ENCODE measurements at places on chromosomes 12 and 14.
A peak's percentile ranks its signal among the peaks of the same experiment; 100 is the strongest.

DNA sequence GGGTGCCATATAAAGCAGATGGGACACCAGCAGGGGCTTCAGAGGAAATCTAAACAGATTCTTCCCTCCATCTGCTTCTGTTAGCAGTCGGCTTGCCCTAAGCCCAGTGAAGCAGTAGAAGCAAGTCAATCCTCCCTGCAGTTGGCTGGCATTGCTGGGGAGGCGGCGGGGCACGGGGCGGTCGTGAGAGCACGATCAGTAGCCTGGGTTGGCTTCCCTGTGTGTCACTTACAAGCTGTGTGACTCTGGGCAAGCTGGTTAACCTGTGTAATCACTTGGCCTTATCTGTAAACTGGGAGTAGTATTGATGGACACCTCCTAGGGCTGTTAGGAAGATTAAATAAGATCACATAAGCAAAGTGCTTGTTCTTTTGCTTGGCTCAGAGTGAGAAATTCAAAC is 19.4 kb downstream of the MYRFL start:
- no peak for DNase-seq

DNA sequence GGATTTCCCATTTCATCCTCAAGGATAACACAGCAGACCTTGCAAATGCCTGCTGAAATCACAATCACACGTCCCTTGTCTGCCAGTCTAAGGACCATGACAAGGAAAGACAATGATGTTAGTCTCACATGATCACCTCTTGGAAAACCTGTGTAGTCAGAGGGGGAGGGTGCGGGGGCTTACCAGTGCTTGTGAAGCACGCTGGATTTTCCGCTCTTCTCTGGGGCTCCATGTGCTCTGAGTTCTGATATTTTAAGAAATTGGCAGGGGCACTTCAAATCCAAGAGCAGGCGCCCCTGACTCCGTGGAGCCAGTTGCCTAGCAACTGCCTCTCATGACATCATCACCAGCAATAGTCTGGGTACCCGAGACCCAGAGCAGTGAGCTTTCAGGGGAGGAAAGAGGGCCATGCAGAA is 200.9 kb upstream of the C14orf180 start:
- no peak for DNase-seq

GRCh38 chr14:74034572-74034971 is 15.4 kb downstream of the BBOF1 start:
- no peak for DNase-seq

- no peak for DNase-seq
Measured at GRCh38 chr12:89789862-89790261, 81.2 kb upstream of the ATP2B1 start.

DNA sequence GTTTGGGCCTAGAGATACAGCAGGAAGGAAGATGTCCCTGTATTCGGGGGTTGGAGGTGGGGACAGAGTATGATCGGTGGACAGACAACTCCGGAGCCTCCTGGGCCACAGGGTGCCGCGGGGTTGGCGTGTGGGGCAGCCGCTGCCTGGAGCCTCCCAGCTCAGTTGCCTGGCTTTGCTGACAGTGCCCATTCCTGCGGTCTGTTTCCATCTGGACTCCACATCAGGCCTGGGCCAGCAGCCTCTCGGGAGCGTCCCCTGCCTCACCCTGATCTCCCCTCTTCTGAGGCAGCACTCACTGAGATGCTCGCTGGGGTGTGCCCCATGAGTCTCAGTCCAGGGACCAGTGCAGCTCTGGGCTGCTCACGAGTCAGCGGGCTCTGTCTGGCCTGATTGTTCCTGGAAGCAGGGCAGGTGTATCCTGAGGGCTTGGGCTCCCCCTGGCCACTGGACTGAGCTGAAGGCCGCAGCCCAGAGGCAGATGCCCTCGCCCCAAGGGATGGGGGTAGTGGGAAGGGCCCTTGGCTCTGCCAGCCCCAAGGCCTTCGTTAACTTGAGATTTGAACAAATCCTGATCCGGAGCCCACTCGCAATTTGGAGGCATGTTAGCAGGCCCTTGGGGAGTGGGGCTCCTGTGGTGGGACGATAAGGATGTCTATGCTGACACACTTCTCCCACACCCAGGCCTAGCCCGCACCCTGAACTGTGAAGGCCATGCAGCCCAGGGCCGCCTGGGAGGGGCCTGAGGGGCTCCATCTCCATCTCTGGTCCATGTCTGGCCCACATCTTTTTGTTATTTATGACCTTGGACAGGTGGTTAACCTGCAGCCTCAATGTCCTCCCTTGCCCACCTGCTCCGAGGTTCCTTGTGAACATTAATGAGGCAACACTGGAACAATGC is 7.5 kb downstream of the HIP1R start:
- peak; percentile 25 for DNase-seq

DNA sequence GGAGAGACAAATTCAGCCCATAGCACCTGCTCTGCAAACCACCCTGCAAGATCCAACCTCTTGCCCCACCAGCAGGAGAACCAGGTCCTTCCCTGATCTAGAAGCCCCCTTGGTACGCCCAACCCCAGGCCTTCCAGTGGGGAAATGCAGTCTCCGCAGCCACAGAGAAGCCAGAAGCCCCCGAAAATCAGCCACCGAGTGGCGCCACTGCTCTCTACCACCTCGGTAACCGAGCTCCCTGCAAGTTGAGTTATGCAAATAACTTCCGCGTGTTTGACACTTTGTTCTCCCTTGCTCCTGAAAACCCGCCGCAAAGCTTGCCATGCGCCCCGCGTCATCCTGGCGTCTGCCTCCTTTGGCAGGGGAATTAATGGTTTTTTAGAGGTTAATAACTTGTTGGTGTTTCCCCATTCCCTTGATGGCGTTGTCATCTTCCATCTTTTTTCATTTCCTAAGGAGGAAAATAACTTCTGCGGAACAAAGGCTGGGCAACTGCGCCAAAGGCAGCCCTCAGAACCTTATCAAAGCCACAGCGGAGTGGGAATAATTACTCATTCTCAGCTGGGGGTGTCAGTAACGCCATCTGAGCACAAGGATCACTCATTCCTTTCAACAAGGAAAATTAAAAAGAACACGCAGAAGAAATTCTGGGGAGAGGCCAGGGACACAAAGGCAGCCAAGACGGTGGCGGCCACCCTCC is 60.4 kb downstream of the FZD10 start:
- DNase-seq, result no peak

DNA sequence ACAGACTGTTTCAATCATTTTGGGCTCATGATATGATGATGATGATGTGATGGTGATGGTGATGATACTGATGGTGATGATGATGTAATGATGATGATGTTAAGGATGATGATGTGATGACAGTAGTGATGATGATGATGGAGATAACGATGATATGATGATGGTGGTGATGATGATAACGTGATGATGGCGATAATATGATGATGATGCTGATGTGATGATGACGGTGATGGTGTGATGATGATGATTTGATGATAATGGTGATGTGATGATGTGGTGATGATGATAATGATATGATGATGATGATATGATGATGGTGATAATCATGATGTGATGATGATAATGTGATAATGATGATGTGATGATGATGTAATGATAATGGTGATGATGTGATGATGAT is 612.6 kb downstream of the AACS start:
- no peak for DNase-seq

All from renal cortical epithelial cell (primary cell).